ENCODE measurements at places on chromosomes 4 and X.

DNA sequence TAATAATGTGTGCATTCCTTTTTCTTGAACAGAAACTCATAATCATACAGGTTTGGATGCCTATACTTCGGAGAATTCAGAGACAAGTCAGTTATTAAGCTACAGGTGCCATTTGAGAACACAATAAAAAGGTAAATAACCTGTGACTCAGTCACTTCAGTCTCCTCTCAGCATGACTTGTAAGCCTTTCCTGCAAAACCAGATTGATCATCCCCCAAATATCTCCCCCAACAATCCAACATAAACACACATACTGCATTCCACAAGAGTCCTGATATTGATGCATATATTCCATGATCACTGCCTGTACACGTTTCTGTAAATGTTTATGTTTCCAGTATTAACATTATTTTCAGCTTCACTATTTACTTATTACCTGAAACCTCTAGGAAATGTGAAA lies 110.8 kb downstream of the PWWP3B start:
- no peak for DNase-seq

GRCh38 chr4:156837625-156838345 lies 133.8 kb downstream of the PDGFC start:
- peak; percentile 32 for DNase-seq

DNA sequence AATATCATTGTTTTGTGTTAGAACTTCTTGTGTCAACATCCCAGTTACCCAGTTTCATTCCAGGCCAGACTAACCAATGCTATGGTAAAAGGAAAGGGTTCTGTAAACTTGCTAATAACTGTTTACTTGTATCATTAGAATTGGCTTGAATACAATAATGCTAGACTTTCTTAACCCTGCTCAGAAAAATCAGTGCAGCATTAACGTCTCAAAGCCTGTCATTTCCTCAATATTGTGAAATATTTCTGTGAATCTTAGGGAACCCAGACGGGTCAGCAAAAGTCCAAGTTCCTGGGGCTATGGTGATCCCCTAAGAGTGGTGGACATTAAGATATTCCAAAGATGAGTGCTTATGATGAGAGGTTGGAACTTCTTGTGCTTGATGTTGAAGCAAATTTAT lies 541.2 kb upstream of the MAGEB18 start:
- DNase-seq: no peak

- no peak for DNase-seq
These were observed 187.8 kb downstream of the MID1IP1 start for GRCh38 chrX:38989076-38989475.

GRCh38 chr4:16573206-16573605 lies 325.2 kb downstream of the LDB2 start:
- no peak for DNase-seq

- DNase-seq: no peak
These were observed 448.9 kb upstream of the AMOT start for GRCh38 chrX:113289503-113289902.

GRCh38 chr4:53885668-53886067 lies 178.7 kb downstream of the CHIC2 start:
- no peak for DNase-seq

DNA sequence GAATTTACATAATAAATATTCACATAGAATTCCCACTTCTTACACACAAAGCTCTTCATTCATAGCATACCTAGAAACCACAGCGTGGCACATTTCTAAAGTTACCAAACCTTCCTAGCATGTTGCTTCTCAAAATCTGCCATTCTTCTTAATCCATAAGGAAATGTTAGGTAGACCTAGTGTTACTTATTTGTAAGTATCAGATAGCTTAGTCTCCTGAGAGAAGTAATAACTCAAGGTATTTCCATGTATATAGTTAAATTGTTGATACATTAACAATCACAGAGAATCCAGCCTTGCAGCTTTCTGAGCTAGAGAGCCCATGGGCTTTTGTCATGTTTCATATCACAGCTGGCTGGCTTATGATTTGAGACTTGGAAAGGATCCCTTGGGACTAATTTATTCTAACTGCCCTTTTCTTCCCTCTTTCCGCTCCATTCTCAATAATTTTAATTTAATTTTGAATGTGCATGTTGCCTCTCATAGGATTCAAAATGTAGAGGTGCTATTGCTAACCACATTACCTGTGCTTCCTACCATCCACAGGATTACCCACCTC lies 17.6 kb downstream of the SH3RF1 start:
- DNase-seq: peak; percentile 51

- no peak for DNase-seq
These were observed 10.8 kb upstream of the NKAP start for GRCh38 chrX:119954374-119954773.

DNA sequence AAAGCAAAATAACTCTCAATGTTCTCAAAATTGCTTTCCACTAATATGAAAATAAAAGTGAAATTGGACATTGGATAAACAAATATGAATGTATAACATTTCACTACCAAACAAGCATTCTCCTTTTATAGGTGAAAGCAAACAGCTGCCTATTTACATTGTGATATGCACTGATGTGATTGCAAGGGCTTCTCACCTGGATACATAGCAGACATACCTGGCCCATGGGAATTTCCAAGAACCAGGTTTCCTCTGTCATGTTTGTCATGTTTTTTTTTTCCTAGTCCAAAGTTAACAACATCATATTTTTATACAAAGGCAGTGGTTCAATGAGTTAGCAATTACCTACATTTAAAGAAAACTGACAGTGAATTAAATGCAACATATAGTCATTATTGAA lies 228.5 kb downstream of the ANKRD50 start:
- no peak for DNase-seq

- no peak for DNase-seq
These were observed 303.5 kb downstream of the BMPR1B start for GRCh38 chr4:95061220-95061619.

DNA sequence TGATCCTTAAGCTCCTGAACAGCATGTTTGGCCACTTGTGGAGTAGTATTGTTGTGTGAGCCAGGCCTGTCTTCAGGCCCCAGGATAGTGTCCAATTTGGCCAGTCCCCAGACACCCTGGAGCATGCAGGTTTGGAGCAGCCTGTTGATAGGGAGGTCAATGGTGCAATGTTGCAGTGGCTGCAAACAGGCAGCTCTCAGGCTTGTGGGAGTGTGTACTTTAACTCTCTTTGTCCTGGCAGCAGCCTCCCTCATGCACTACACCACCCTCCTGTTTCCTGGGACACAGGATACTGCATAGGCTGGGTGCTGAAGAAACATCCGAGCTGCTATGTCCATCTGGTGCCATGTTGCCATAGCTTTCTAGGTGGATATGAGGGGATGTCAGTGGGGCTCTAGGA lies 24.0 kb downstream of the TECRL start:
- no peak for DNase-seq

GRCh38 chr4:173573286-173573685 lies 43.3 kb upstream of the HAND2 start:
- DNase-seq: no peak

DNA sequence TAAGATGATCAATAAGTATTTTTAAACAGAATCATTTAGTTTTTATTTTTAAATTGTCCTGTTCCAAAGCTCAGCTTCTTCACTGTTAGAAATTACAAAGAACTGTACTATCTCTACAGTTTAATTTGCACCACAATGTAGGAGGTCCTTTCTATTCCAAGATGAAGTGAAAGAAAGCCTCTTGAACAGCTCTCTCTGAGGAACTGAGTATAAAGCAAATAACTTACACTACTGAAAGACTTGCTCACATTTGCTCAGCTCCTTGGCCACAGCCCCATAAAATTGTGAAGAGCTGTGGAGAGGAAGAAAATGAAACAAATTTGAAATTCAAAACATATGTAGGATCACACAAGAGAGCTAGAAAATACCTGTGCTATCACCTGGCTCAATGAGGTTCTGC lies 68.6 kb downstream of the ENPEP start:
- DNase-seq: no peak

GRCh38 chr4:110869114-110869513 lies 246.2 kb upstream of the PITX2 start:
- DNase-seq: no peak

DNA sequence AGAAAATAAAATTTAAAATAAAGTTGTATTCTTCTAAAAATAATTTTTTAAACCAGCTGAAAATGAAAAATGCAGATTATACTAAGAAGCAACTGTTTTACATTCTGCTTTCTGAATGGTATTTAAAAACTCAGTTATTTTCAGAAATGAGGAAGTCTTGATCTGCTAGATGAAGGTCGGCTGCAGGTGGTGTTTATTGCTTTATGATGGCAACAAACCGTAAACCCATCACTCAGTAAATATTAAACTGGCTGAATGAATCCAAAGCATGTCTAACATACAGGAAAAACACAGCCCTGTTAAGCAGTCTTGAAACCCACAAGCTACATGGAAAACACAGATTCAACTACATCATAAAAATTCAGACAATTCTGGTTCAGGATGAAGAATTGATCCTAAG lies 29.3 kb downstream of the DYNLT3 start:
- DNase-seq: no peak

- peak; percentile 34 for DNase-seq
These were observed 55.1 kb downstream of the GPR82 start for GRCh38 chrX:41779030-41779564.

GRCh38 chr4:99403380-99404184 lies 31.6 kb downstream of the ADH7 start:
- DNase-seq: no peak

GRCh38 chr4:110489901-110490508 lies 14.1 kb downstream of the ENPEP start:
- no peak for DNase-seq

GRCh38 chr4:24837336-24837735 lies 42.0 kb downstream of the SOD3 start:
- no peak for DNase-seq

DNA sequence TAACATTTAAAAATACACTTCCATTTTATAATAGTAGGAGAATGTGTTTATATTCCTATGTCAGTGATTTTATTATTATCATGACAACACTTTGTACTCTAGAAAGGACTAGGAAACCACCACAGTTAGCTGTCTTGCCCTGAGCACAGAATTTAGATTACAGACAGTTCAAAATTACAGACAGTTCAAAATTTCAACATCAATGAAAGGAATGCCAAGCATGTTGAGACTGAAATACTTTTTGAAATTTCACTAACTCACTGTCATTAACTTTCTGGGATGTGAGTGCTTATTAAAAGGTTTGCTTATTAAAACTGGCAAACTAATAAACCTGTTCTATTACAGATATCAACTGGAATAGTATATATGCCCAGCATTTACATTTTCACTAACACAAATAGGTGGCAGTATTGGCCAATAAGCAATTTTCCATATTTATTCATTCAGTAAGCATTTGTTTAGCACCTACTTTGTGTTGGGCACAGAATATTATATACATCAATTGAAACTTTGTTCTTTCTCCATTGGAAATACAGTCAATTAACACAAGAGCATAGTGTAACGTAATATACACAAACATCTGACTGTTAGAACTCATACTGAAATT lies 179.4 kb downstream of the FBXW7 start:
- DNase-seq: no peak

GRCh38 chrX:41084044-41084892 lies 977 bp upstream of the USP9X start:
- DNase-seq: peak; percentile 97

DNA sequence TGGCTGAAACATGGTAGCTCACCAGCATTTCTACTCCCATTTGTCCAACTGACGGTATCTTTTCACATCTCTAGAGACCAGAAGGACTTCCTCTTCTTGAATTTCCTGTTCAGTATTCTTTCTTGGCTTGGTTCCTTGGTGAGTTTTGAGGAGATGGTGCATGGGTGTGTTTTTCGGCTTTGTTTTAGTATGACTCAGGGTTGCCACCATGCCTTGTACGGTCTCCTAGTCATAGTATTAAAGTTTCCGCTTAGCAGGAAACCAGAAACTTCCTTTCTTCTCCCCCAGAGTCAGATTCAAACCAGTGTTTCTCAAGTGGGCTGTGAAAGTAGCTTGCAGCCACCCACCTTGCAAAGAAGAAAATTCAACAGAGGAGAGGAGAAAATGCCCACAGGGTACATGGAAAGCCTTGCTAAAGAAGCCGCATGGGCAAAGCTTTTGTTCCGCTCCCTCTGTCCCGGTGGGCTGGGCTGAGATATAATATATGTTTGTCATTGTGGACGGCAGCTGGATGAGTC lies 5.7 kb downstream of the CD99 start:
- no peak for DNase-seq

DNA sequence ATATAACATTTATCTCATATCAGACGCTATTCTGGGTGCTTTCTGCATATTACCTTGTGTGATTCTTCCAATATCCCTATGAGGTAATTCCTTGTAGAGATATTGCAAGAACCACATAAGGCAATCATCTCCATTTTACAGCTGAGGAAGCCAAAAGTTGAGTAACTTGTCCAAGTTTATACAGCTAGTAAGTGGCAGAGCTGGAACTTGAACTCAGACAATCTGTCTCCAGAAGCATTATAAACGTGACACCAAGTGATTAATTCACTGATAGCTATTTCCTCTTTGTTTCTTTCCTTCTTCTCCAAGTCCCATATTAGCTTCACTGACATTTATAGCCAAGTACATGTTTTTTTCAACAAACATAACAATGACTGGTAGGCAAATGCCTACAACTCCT lies 7.3 kb downstream of the EMCN start:
- DNase-seq: peak; percentile 55

DNA sequence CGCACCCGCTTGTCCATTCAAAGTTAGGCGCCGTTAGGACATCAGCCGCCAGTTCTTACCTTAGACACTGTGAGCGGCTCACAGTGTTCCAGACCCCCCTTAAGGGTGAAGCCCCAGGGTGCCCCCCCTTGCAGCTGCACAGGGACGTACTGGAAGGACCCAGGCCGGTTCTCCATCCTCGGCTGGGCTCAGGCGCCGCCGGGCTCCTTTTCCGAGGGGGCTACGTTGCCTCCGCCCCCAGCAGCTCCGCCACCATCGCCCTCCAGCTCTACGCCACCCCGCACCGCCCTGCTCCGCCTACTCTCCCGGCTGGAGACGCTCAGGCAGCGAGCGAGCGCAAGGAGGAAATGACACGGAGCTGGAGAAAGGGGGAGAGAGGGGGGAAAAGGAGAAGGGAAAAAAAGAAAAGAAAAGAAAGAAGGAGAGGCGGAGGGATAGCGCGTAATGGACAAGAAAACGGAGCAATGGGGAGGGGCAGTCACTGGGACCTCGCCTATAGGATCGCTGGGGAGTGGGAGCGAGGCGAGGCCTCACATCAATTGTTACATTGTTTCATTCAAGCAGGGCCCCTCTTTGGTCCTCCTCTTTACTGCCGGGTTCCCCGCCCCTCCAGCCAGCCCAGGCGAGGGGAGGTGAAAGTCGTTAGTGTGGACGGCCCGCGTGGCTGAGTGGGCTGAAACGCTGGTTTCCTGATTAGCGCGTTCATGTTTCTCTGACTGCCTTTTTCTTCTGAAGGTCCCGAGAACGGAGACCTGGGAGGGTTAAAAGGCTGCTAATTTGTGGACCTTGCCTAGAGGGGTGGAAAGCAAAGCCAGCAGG lies at the start of gene SHROOM4:
Gene SHROOM4 (minus strand): TSS at position 352 of the 819 bp plus-strand sequence. CDS start 176 bp downstream, at position 176.
- no peak for DNase-seq

GRCh38 chr4:6727943-6728250 lies 11.9 kb downstream of the BLOC1S4 start:
- no peak for DNase-seq

DNA sequence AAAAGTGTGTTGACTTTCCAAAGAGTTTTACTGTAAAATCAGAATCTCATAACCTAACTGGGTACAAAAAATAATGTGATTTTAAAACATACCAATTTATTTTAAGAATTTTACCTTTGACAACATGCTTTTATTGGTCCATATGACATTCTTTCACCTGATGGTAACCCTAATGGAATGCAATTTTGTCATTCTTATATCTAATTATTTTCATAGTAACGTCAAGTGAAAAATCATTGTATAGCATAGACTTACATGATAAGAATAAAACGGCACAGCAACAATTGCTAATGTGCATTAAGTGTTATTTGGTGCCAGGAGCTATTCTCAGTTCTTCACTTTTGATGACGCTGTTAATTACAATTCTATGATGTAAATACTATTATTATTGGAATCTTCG lies 13.6 kb downstream of the UNC5C start:
- DNase-seq: no peak
